ENCODE measurements at places on chromosomes 7 and 10.

DNA sequence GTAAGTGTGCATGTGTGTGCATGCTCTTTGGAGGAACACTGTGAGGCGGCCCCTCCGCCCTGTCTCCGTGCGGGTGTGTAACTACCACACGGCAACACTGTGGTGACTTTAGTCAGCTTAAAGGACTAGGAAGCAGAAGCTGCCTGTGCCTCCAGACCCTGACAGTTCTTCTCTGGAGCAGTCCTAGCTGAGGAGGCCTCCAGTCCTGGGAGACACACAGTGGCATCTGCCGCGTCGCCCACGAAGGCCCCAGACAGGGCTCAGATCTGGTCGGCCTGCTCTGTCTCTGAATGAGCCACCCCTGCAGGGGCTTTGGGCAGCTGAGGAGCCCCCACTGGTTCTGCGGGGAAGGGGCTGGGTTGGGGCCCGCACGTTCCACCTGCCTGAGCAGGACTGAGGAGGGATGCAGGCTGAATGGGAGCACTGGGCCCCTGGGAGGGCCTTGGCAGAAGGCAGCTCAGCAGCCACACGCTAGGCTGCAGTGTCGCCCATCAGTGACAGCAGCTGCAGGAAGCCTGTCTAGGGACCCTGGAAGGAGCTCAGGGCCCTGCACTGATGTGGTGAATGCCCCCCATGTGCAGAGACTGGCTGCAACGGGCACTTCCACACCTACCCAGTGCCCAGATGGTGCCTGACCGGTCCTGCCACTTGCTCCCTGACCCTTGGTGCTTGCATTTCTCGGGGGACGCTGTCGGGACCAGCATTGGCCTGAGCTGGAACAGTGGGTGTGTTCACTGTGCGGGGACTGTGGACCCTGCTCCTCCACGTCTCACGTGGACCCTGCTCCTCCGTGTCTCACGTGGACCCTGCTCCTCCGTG lies 27.3 kb upstream of the KNDC1 start:
- DNase-seq = no peak

- no peak for DNase-seq
Measured at GRCh38 chr7:80900583-80901576, 18.0 kb downstream of the SEMA3C start.

DNA sequence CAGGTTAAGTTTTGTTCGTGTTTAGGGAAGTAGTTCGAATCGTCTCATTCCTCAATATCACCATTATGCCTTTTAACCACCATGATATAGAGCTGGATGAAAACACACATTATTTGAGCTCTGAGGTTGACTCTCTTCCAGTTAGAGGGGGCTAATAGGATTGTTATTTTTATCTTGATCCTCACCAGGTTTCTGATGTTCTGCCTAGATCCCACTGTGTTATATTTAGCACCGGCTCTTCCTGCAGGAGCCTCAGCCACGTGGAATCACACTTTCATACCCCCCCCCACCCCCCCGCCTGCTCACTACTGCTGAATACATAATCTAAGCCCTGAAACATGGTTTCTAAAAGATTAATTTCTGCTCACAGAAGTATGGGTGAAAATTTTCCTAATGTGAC lies 88.3 kb downstream of the NRCAM start:
- DNase-seq = no peak

GRCh38 chr10:3091921-3092320 lies 24.6 kb downstream of the PFKP start:
- DNase-seq = no peak

DNA sequence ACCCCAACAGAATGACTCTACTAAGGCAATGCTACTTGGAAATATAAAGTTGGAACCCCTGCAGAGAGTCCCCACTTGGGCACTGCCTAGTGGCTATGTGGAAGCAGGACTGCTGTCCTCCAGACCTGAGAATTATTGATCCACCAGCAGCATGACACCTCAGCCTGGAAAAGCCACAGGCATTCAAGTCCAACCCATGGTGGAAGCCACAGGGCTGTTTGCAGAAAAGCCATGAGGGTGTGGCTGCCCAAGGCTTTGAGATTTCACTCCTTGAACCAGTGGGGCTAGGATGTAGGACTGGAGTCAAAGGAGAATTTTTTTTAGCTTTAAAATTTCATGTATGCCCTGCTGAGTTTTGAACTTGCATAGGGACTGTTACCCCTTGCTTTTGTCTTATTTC lies 13.6 kb upstream of the GHRHR start:
- DNase-seq = no peak
